CD4-positive, alpha-beta T cell treated with Interleukin-4 for 4 hours (primary cell): ENCODE measurements at places on chromosomes 3 and 15.

GRCh38 chr15:91609231-91609630 is 244.3 kb upstream of the SLCO3A1 start:
- no peak for DNase-seq

DNA sequence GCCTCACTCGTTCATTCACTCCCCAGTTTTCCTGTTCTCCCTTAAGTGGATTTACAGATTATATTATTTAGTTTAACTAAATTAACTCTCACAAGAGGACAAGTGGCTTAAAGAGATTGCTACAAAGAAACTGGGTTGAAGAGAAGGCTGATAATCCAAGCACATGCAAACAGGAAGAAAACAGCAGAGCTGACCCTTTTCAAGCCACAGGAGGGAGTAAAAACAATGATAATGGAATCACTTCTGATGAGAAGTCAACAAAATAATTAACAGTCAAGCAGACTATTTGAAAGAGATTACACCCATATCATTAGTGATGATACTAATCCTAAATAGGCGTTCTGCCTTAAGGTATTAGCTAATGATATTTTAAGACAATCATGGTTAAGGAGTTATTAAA is 31.7 kb downstream of the BOC start:
- DNase-seq = no peak

GRCh38 chr3:126530171-126531050 is 6.5 kb downstream of the CHST13 start:
- DNase-seq = peak; percentile 5

- DNase-seq = no peak
Measured at GRCh38 chr3:195557322-195557721, 14.2 kb upstream of the PPP1R2 start.

DNA sequence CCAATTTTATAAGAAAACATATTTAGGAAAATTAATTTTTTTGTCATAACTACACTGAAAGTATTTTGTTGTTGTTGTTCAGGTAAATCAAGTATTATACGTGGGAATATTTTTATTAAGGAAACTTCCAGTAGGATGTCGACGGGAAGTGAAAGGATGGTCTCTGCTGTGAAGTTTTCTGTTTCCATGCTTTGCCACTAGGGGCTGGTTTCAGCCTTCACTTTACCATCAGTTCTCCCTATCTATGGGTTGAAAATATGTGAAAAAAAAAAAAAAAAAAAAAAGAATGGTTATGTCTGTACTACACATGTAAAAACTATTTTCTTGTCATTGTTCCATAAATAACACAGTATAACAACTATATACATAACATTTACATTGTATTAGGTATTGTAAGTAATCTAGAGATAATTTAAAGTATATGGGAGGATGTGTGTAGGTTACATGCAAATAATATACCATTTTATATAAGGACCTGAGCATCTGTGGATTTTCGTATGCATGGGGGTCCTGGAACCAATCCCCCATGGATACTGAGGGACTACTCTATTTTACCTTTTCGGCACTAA is 136.7 kb downstream of the SMAD6 start:
- no peak for DNase-seq

GRCh38 chr3:46934072-46934471 is 42.5 kb downstream of the CCDC12 start:
- no peak for DNase-seq

DNA sequence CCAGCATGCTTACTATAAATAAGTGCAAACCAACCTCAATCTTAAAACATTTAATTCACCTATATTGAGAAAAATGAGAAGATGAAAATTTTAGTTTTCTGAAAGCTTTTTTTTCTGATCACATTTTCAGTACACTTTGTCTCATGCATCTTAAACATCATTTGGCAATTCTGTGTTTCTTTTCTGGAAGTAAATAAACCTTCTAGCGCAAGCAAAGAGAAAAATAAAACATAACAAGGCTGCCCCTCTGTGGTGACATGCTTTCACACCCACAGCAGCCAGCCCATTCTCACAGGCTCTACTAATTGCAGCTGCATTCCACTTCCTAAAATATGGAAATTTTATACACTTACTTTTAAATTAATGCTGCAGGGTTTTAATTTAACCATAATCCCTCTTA is 90.1 kb downstream of the NEK10 start:
- no peak for DNase-seq

- no peak for DNase-seq
Measured at GRCh38 chr3:3578718-3579117, 220.5 kb upstream of the LRRN1 start.

DNA sequence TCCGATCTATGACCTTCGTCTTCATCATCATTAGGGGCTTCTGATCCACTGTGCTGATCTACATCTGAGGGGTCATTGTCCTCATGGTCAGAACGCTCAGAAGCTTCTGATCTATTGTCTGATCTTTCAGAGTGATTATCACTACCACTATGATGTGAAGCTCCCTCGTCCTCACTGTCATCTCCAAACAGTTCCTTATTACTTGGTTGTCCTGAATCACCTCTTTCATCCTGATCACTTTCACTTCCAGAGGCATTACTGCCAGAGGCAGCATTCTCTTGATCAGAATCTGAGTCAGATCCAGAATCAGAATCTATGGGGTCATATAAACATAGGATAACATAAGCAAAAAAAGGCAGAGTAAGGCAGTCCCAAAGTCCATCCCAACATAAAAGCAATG is 5.4 kb downstream of the LEO1 start:
- no peak for DNase-seq

GRCh38 chr3:186035277-186035676 is 73.6 kb downstream of the ETV5 start:
- no peak for DNase-seq

DNA sequence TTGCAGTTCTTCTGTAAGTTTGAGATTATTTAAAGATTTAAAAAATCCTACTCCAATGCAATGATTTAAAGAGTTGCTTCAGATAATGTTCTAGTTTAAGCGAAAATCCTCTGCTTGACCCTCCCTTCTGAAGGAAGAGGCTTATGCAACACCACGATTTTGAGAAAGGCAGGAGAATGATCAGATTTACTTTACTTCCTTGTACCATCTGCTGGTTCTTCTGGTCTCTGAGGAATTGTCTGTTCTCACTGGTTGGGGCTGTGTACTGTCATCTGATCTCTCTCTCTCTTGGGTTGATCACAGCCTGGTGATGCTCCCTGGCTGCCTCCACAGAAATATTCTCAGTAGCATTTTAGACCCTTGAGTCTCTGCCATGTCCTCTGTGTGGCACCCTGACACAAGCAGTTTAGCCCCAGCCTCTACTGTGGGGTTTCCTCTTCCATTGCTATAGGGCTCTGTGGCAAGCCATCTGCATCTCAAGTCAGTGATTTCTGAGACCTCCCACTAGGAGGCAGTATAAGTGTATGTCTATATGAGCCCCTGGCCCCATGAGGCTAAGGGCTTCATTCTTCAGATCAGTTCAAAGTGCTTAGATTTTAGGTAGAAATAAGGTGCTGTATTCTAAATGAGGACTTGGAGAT is 50.8 kb upstream of the PLAAT1 start:
- DNase-seq = no peak

DNA sequence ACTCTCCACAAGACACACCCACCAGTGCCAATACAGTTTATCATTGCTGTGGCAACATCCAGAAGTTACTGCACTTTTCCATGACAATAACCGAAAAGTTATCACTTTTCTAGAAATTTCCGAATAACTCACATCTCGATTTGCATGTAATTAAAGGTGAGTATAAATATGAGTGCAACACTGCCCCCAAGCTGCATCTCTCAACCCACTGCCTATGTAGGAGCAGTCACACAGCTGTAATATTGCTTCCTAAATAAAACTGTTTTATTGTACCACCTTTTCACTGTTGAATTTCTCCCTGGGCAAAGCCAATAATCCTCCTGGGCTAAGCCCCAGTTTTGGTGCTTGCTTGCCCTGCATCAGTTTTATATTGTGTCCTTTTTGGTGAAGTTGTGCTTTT is 601.0 kb upstream of the EPHA6 start:
- DNase-seq = no peak

- DNase-seq = no peak
Measured at GRCh38 chr3:30231277-30232141, 374.9 kb upstream of the TGFBR2 start.

GRCh38 chr3:183930086-183930485 is 45.4 kb upstream of the PARL start:
- DNase-seq = no peak

DNA sequence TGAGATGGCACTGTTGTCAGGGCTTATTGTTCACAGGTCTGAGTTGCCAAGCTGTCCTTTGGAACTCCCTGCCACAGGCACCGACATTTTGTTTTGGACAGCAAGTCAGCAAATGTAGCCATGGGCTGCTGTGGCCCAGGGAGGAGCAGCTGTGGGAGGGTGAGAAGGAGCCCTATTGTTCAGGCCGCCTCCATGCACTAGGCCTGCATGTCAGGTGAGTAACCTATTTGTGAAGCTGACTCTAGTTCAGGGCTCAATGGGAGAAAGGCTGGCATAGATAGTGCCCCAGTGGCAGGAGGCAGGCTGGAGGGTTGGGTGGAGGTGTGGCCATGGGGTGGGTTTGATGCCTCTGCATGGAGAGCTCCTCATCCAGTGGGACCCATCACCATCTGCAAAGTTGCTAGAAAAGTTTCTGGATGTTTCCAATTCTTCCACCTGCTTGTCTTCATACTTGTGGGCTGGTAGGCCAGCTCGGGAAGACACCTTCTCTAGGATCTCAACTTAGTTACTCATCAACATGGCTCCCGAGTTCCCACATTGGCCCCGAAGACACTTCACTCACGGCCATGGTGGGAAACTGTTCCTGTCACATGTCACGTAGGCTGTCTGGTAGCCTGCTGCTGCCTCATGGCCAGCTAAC is 19.5 kb downstream of the AMOTL2 start:
- no peak for DNase-seq

GRCh38 chr15:98207928-98208327 is 247.4 kb downstream of the ARRDC4 start:
- no peak for DNase-seq

DNA sequence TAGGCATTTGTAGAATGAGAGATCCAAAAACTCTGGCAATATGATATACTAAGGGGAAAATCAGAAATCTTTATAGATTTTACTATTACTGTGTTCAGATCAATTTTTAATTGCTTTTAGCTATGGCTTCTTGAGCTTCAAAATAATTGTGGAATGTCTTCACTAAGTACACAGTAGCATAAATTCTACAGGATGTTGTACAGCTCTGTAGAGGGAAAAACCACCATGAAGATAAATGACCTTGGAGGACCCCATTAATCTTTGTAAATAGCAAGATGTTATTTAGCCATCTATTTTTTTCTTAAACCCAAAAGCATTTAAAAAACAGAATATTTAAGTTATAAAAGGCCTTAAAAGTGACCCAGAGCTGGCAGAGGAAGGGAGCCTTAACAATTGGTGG is 43.9 kb upstream of the FNDC3B start:
- DNase-seq = no peak

- no peak for DNase-seq
Measured at GRCh38 chr3:151772825-151773480, 39.2 kb downstream of the AADACL2 start.

GRCh38 chr3:129560269-129560787 is 17.4 kb downstream of the H1-8 start:
- DNase-seq = no peak

DNA sequence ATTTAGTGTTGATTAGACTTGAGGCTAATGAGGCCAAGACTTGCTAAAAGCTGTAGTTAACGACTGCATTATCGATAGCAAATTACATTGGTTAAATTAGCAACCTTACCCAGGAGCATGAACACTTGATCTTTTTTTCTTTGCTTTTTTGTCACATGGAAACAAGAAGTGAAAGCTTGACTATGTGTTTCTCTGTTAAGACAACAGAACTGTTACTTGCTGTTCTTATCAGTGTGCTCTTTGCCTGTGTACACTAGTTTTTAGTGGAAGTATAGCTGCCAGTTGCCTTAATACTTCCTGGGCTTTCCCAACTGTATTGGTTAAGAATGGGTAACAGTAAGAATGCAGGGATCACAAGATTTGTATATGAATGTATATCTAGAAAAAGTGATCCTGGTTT is 625.5 kb downstream of the NAALADL2 start:
- no peak for DNase-seq

DNA sequence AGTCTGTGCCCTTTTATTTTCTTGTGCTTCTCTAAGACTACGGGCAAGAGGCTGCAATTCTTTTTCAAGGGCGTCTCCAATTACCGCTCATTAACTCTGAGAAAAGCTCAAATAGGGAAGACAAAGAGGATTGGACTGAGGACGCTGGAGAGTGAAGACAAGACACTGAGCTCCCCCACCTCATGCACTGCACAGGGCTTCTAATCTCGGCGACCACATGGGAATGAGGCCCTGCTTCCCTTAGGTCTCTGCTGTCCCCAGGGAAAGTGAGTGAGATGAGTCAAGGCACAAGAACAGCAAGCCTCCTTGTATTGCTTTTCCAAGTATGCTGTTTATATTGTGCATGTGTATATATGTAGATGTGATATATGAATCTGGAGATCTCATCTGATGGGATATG is 392.2 kb upstream of the CFAP20DC start:
- no peak for DNase-seq

GRCh38 chr15:43275740-43276562 is 9.2 kb upstream of the TGM5 start:
- no peak for DNase-seq

DNA sequence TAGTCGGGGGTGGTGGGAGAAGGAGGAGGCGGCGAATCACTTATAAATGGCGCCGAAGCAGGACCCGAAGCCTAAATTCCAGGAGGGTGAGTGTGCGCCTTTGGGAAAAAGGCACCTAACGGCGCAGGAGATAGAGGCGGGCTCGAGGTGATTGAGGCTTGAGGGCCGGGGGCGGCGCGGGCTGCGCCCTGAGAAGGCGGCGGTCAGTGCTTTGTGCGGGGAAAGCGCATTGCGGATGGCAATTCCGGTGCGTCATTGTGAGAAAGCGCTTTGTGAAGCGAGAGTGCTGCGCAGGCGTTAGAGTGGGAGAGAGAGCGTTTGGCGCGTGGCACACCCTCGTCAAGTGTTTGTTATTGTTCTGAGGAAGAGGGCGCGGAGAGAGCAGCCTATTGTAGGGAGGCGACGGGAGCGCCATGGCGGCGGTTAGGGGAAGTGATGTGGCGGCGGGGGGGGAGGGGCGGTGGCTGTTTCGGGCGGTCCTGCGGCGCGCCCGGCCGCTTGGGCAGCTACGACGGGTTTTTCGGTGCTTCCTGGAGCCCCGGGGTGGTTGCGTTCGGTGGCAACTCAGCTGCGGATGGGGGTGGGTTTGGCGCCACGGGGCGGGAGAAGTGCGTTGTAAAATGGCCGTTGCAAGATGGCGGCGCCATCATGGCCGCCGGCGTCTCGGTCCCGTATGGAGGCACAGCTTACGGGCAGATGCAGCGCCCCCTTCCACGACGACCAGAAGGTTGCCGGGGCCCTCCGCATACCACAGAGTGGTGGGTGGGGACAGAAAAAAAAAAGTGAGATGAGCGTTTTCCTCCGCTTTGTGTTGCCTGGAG is 492 bp downstream of the MORF4L1 start:
- peak; percentile 92 for DNase-seq
